ENCODE measurements at places on chromosomes 7 and 10.

- DNase-seq = no peak
- no peak overlapping the region for H3K27ac ChIP-seq
- H3K27me3 ChIP-seq = no peaks in the 10 kb centered on the region
- no peaks in the 10 kb centered on the region for H3K36me3 ChIP-seq
These were observed 60.4 kb downstream of the LRRC17 start for GRCh38 chr7:102973096-102973802.

GRCh38 chr10:112203328-112204076, 19.9 kb upstream of the GPAM start:
- no peaks in the 10 kb centered on the region for H3K4me1 ChIP-seq
- no peaks in the 10 kb centered on the region for H3K36me3 ChIP-seq
- DNase-seq = no peak

DNA sequence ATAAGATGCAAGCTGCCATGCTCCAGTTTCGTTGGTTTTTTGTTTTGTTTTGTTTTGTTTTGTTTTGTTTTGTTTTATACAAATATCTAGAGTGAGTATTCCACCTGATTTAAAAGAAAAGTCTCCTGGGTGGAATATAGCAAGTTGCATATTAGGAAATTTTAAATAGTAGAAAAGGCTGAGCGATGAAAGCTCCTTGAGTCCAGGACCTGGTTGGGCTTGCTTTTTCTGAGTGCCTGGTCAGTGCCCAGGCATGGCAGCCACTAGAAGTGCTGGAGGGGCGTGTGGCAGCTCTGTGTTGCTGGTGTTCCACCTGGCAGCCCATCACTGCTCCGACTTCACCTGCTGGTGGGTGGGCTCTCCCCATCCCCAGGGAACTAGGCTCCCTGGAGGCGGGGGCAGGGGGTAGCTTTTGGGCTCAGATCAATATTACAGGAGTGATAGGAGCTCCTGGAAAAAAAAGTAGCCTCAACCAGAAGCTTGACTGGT, 8.0 kb downstream of the COL17A1 start:
- H3K27me3 ChIP-seq = no peaks in the 10 kb centered on the region
- no peak for DNase-seq
- peaks cover 7% of the 10 kb centered on the region for H3K4me1 ChIP-seq

GRCh38 chr7:70580161-70580560, 551.8 kb upstream of the GALNT17 start:
- no peaks in the 10 kb centered on the region for H3K27me3 ChIP-seq
- H3K36me3 ChIP-seq = no peaks in the 10 kb centered on the region
- H3K4me3 ChIP-seq = no peak overlapping the region
- H3K4me1 ChIP-seq = peaks cover 3% of the 10 kb centered on the region
- DNase-seq = no peak

GRCh38 chr10:3423384-3423783, 250.8 kb upstream of the PITRM1 start:
- H3K36me3 ChIP-seq = no peaks in the 10 kb centered on the region
- DNase-seq = no peak
- H3K4me1 ChIP-seq = no peaks in the 10 kb centered on the region
- H3K27ac ChIP-seq = no peak overlapping the region

- no peak for DNase-seq
- peaks cover 2% of the 10 kb centered on the region for H3K4me1 ChIP-seq
- no peak overlapping the region for H3K4me3 ChIP-seq
- no peaks in the 10 kb centered on the region for H3K27me3 ChIP-seq
These were observed 180.1 kb downstream of the ARID5B start for GRCh38 chr10:62081341-62082270.

DNA sequence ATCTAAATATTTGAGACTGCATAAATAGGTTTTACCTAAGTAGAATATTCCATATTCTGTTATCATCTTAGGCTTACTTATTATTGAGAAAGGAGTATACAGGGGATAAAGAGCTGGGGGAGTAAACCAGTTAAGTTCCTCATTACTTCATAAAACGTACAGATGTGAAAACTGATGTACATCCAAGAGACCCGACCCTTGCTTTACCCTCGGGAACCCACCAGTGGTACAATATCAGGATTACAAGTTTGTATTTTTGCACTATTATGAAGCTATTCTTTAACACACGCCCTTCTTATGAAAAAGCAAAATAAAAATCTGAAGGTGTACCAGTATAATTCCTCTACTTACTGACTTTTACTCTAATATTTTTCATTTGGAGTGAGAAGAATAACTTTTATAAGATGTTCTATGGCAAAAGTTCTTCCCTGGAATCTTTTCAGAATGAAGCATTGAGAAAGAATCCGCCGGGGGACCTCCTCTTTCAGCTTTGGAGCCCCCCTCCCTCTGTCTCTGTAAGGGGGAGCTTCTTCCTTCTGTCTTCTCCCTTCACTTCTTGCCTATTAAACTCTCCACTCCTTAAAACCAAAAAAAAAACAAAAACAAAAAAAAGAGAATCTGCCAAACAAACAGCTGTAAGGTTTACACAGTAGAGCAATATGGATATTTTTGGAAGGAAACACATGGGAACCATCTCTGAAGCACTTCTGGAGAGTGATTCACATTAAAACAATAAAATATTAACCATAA, 550.0 kb downstream of the TNS3 start:
- no peak overlapping the region for H3K27ac ChIP-seq
- no peaks in the 10 kb centered on the region for H3K36me3 ChIP-seq
- no peaks in the 10 kb centered on the region for H3K27me3 ChIP-seq
- H3K4me3 ChIP-seq = no peak overlapping the region
- no peak for DNase-seq

- H3K36me3 ChIP-seq = no peaks in the 10 kb centered on the region
- H3K4me3 ChIP-seq = no peak overlapping the region
- DNase-seq = no peak
These were observed 91.2 kb downstream of the LSMEM1 start for GRCh38 chr7:112571852-112572607.

DNA sequence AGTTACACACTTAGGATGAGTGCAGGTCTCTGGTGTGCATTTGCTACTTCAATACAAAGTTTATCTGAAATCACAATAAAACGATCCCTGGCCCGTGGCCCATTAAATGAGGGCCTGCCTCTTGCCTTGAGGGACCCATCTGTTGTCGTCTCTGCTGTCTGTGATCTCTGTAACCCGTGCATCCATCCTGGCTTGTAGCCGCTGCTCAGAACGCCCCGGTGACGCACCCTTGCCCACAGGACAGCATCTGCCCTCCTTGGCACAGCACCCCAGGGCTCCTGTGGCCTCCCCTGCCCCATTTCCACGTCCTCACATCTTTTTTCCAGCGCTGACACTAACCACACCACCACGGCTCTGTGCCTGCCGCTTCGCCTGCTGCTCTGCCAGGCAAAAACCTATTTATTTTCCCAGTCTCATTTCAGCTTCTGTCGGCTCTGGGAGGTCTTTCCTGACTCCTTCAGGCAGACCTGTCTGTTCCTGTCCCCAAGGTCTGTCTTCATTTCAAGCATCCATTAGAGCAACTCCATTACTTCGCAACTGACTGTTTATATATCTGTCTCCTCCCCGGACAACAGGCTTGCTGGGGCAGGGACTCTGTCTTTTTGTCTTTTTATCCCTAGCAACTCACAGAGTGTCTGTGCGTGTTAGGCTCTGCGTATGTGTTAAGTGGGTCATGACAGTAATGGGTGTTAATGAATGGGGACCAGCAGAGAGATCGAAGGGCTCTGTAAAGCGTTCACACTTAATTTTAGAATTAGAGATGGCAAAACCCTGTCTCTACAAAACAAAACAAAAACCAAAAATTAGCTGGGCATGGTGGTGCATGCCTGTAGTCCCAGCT, 16.4 kb downstream of the CARD11 start:
- no peak overlapping the region for H3K4me3 ChIP-seq
- no peaks in the 10 kb centered on the region for H3K36me3 ChIP-seq
- H3K4me1 ChIP-seq = no peaks in the 10 kb centered on the region
- H3K27ac ChIP-seq = no peak overlapping the region
- DNase-seq = no peak

GRCh38 chr7:22234227-22234626, 122.7 kb downstream of the RAPGEF5 start:
- H3K36me3 ChIP-seq = no peaks in the 10 kb centered on the region
- no peaks in the 10 kb centered on the region for H3K4me1 ChIP-seq
- H3K4me3 ChIP-seq = no peak overlapping the region
- DNase-seq = no peak
- no peaks in the 10 kb centered on the region for H3K27me3 ChIP-seq

GRCh38 chr7:38760226-38760625, 129.1 kb upstream of the AMPH start:
- H3K27me3 ChIP-seq = no peaks in the 10 kb centered on the region
- DNase-seq = no peak
- no peaks in the 10 kb centered on the region for H3K4me1 ChIP-seq
- H3K36me3 ChIP-seq = no peaks in the 10 kb centered on the region
- no peak overlapping the region for H3K4me3 ChIP-seq
- H3K27ac ChIP-seq = no peak overlapping the region

GRCh38 chr7:37323966-37324365, 124.7 kb downstream of the ELMO1 start:
- no peak for DNase-seq
- no peaks in the 10 kb centered on the region for H3K36me3 ChIP-seq
- H3K4me1 ChIP-seq = no peaks in the 10 kb centered on the region
- no peak overlapping the region for H3K27ac ChIP-seq

- no peaks in the 10 kb centered on the region for H3K4me1 ChIP-seq
- H3K27me3 ChIP-seq = peaks cover 2% of the 10 kb centered on the region
- H3K27ac ChIP-seq = no peak overlapping the region
- no peaks in the 10 kb centered on the region for H3K36me3 ChIP-seq
- H3K4me3 ChIP-seq = no peak overlapping the region
These were observed 489.1 kb upstream of the CELF2 start for GRCh38 chr10:10528563-10528910.

DNA sequence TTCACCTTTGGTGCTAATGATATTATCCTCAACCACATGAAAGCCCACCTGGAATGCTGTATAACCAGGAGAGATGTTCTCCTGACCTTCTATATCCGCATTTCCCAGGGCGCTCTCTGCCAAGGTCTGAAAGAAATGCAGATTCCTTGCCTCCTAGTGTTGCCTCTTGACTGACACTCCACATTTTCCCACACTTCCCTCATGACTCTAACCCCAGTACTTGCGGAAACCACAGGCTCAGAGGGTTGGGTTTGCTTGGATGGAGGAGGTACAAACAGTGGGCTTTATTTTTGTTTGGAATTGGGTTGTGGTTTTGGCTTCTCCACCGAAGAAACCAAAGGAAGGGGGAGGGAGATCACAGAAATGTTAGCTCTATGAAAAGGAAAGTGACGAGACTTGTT, 222.9 kb upstream of the CELF2 start:
- H3K27ac ChIP-seq = no peak overlapping the region
- DNase-seq = no peak
- H3K4me3 ChIP-seq = no peak overlapping the region

GRCh38 chr7:75038508-75038907, 35.1 kb downstream of the RCC1L start:
- no peaks in the 10 kb centered on the region for H3K27me3 ChIP-seq
- no peak overlapping the region for H3K4me3 ChIP-seq
- no peak overlapping the region for H3K27ac ChIP-seq
- DNase-seq = no peak

- no peak for DNase-seq
- no peak overlapping the region for H3K27ac ChIP-seq
- H3K4me3 ChIP-seq = no peak overlapping the region
- H3K36me3 ChIP-seq = no peaks in the 10 kb centered on the region
- H3K4me1 ChIP-seq = no peaks in the 10 kb centered on the region
- H3K27me3 ChIP-seq = no peaks in the 10 kb centered on the region
These were observed 85.1 kb downstream of the WASHC2A start for GRCh38 chr10:50152792-50153272.

- H3K4me1 ChIP-seq = no peaks in the 10 kb centered on the region
- no peak overlapping the region for H3K4me3 ChIP-seq
- 0 out of 2 replicates have a peak, but pooled peaks cover 3% of the 10 kb centered on the region for H3K36me3 ChIP-seq
These were observed 21.2 kb downstream of the NACAD start for GRCh38 chr7:45067582-45067981.

DNA sequence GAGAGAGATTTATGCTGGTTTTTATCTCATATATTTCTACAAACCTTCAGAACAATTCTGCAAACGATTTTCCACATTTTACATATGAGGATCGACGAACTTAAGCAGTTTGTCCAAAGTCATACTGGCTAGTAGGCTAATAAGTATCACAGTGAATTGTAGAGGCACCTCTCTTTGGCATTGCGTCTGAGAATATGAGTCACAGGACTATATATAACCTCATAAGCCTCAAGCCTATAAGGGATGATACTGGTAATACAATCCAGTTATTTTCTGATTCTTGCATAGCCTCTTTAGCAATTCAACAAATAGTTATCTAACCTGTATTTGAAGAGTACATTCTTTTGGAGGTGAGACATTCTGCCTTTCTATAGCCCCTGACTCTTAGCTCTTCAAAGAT, 129.8 kb downstream of the GPR158 start:
- DNase-seq = no peak
- 0 out of 2 replicates have a peak, but pooled peaks cover 2% of the 10 kb centered on the region for H3K4me1 ChIP-seq
- no peak overlapping the region for H3K4me3 ChIP-seq
- no peaks in the 10 kb centered on the region for H3K27me3 ChIP-seq
- H3K27ac ChIP-seq = no peak overlapping the region

DNA sequence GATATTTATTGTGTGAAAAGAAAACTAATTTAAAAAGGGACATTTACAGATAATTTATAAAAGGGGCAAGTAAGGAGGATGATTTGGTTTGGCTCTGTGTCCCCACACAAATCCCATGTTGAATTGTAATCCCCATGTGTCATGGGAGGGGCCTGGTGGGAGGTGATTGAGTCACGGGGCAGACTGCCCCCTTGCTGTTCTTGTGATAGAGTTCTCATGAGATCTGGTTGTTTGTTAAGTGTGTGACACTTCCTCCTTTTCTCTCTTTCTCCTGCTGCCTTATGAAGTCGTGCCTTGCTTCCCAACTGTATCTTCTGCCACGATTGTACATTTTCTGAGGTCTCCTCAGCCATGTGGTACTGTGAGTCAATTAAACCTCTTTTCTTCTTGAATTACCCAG, 171.0 kb upstream of the SEMA3E start:
- H3K4me1 ChIP-seq = no peaks in the 10 kb centered on the region
- no peak overlapping the region for H3K27ac ChIP-seq
- no peak overlapping the region for H3K4me3 ChIP-seq
- DNase-seq = no peak
- H3K36me3 ChIP-seq = no peaks in the 10 kb centered on the region

DNA sequence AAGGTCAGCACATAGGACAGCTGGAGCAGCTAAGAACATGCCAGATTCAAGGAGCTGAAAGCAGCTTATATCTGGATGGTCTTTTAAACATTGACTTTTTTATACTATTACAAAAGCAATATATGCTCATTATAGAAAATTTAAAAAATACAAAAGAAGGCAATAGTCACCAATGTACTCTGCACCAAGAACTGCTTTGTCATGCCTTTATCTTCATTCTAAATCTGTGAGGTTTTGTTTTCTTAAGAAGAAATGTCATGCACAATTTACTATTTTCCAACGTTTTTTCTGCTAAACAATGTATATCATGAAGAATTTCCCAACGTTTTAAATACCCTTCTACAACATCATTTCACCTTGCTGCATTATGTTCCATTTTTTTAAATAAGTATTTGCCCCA, 2.8 kb downstream of the LIPM start:
- H3K27me3 ChIP-seq = no peaks in the 10 kb centered on the region
- no peaks in the 10 kb centered on the region for H3K4me1 ChIP-seq
- H3K4me3 ChIP-seq = no peak overlapping the region
- DNase-seq = no peak
- H3K27ac ChIP-seq = no peak overlapping the region

- no peaks in the 10 kb centered on the region for H3K27me3 ChIP-seq
- H3K36me3 ChIP-seq = no peaks in the 10 kb centered on the region
- H3K4me1 ChIP-seq = no peaks in the 10 kb centered on the region
These were observed 23.4 kb downstream of the DOCK4 start for GRCh38 chr7:112182749-112183148.
